A172 (cell line): ENCODE measurements at places on chromosomes 5 and 9. TPM values are rescaled to one million over a fixed set of nuclear protein-coding genes. Genes with fewer than 3 reads are reported as not detected.

Gene RNF180
- 0.48 and 0.96 TPM in 2 replicates for total RNA-seq

- no peak for DNase-seq
Observed at GRCh38 chr5:116375926-116376325, 198.7 kb downstream of the SEMA6A start.

Gene SPEF2
- total RNA-seq = 2.4 and 15.6 TPM in 2 replicates

GRCh38 chr5:141903261-141903660 lies 20.4 kb upstream of the DELE1 start:
- no peak for DNase-seq

GRCh38 chr9:27870404-27870803 lies 297.1 kb upstream of the C9orf72 start:
- DNase-seq = no peak

- no peak for DNase-seq
Observed at GRCh38 chr9:3415906-3416305, 109.9 kb downstream of the RFX3 start.

DNA sequence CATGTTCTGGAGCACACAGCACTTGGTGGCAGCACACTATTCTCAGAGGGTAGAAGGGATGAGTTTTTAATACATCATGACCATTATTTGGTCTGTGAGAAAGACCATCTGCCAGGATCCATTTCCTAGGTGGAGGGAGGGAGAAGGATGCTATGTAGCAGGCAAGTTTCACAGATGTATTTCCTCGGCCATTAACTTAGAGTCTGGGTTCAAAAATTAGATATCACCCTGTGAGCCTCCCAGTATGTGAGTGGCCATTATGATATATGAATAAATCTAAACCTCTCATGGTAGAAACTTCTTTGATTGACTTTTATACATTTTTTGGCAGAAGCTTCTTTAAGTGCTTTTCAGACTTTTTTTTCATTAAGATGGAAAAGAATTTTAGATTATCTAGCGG lies 133.9 kb downstream of the SREK1 start:
- no peak for DNase-seq

GRCh38 chr9:82369251-82369945 lies 380.8 kb downstream of the SPATA31D1 start:
- DNase-seq = no peak

DNA sequence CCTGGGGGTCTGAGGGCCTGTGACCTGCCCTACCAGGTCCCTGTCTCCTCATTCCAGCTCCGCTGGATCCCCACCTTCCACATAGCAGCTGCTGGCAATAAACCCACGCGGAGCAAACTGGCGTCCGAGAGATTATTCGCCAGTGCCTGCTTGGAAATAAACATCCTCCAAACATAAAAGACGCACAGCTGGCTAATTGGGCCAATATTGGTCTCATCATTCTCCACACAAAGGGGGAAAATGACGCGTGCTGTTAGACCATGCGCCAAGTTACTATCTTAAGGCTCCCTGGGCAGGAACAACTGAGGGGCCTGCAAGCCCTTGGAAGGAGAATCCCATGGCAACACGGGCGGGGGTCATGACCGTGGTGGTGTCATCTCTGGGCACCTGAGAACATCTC lies 73.3 kb upstream of the SARDH start:
- no peak for DNase-seq
